ENCODE measurements at places on chromosomes 1 and 21.

DNA sequence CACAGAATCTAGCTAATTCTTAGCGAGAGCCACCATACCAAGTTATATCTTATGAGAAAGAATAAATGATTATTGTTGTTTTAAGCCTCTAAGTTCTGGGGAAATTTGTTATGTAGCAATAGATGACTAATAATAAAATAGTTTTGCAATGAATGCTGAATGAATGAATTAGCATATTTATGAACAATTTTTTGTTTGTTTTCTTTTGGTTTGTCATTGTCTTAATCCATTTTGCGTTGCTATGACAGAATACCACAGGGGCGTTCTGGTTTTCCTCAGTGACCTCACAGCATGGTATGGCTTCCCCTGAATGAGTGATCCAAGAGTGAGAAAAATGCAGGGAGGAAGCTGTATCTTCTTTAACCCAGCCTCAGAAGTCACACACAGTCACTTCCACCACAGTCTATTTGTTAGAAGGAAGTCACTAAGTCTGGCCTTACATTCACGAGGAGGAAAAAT lies 53.8 kb upstream of the HPDL start:
- peak; percentile 96 for DNase-seq

DNA sequence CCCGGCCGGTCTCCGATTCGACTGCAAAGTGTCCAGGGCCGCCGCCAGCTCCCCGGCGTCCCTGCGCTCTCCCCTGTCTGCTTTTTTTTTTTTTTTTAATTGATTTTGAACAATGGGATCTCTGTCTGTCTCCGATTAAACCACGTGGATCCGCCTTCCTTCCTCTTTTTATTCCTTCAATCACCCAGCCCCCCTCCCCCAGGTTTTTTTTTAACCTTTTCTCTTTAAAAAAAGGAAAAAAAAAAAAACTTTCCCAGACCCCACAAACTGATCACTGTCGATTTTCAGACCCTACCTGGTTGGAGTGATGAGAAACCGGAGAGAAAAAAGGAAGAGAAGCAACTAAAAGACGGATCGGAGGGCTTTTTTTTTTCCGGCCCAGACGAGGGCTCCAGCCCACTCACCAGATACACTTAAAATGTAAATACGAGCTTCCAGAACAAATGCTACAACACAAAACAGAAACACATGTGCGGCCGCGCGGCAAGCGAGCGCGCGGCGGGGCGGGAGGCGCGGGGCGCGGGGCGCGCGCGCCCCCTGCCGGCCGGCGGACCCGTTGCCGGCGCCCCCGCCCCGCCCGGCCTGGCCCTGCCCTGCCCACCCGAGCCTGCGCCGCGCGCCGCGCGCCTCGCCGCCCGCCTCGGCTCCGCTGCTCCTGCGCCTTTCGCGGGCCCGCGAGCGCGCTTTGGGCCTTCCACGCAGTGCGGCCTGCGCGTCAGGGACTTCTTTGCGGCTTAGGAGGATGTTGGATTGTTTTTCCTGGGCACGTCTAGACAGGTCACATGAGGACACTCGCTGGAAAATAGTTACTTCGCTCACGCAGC lies at the start of gene RCC2:
Gene RCC2 (minus strand): TSS at position 428 of the 824 bp plus-strand sequence. CDS start 1,163 bp downstream, outside the sequence.
- DNase-seq: peak; percentile 53

DNA sequence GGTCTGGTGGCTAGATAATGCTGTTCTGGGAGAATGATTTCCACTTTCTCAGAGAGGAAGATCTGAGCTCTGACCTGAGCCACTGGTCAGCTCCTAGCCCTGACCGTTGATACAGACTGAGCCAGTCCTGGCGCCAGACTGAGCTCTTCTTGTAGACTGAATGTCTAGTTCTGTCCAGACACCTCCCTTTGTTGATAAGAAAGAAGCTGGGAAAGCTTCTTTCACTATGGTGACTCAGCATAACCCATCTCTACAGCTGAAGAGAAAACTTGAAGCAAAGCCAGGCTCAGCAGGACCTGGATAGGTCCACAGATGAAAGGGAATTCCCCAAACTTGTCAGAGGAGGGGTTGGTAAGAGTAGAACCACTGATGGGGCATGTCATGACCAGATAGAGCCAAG lies 9.9 kb upstream of the TRABD2B start:
- peak; percentile 56 for DNase-seq

DNA sequence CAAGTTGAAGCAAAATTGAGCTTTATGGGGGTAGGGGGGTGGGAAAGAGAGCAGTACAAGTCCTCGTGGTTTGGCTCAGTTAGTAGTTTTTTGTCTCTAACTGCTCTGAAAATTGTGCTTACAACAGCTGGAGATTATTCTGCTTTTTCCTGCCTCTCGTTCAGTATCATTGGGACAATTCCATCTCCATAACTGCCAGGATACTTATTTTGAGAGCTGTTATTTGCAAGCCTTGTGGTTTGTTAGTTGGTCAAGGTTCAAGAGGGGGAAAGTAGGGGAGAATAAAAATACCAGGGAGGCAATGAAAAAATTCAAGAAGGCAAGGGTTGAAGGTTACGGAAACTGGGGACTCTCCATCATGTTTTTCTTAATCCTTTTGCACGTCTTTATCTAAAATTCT lies 811.8 kb upstream of the ADGRL2 start:
- no peak for DNase-seq

GRCh38 chr1:11147197-11147770 lies 41.9 kb upstream of the ANGPTL7 start:
- no peak for DNase-seq

GRCh38 chr1:247331172-247331524 lies 519 bp downstream of the ZNF496 start:
- DNase-seq: peak; percentile 66

DNA sequence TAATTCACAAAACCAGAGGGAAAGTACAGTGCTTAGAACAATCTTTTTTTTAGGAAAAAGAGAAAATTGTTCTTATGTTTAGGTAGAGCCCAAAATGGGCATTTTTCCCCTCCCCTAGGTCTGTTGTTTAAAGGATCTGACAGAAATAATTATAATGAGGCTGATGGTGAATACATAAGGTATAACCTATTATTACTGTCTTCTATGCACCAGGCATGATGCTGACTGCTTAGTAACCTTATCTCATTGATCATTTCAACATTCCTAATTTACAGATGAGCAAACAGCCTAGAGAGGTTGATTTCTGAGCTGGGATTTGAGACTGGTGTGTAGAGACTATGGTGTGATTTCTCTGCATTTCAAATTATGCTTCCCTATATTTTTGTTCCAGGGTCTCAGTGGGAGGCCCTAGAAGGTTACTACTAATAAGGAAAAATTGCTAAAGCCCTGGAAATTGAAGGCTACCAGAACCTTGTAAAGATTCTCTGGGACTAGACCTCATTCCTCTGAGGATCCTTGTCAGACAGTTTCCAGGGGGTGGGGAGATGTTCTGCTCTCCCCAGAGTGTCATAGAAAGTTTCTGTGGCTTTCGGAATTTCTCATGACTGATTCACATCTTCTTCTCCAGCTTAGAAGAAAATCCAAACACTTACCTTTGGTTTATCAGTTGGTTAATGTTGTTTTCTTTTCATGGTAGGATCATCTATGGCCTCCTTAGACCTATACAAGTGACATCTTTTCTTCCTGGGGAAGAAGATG lies 44.9 kb downstream of the ROR1 start:
- DNase-seq: no peak

DNA sequence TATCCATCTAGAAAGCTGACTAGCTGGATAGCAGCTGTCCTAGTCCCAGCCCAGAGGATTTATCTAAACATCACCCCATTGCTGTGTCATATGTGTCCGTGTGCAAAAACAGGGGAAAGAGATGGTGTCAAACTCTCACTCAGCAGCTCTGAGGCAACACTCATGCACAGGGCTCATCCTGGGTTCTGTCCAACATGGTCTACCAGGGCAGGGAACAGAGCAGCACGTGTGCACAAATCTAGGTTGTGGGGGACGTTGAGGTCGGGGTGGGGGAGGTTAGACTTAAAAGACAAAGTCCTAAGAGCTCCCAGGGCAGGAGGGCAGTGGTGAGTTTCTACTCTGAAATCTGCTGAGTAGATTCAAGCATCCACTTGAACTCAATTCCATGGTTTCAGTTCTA lies 16.2 kb downstream of the PI4KB start:
- no peak for DNase-seq

GRCh38 chr1:82032068-82032467 lies 231.3 kb downstream of the ADGRL2 start:
- DNase-seq: no peak

DNA sequence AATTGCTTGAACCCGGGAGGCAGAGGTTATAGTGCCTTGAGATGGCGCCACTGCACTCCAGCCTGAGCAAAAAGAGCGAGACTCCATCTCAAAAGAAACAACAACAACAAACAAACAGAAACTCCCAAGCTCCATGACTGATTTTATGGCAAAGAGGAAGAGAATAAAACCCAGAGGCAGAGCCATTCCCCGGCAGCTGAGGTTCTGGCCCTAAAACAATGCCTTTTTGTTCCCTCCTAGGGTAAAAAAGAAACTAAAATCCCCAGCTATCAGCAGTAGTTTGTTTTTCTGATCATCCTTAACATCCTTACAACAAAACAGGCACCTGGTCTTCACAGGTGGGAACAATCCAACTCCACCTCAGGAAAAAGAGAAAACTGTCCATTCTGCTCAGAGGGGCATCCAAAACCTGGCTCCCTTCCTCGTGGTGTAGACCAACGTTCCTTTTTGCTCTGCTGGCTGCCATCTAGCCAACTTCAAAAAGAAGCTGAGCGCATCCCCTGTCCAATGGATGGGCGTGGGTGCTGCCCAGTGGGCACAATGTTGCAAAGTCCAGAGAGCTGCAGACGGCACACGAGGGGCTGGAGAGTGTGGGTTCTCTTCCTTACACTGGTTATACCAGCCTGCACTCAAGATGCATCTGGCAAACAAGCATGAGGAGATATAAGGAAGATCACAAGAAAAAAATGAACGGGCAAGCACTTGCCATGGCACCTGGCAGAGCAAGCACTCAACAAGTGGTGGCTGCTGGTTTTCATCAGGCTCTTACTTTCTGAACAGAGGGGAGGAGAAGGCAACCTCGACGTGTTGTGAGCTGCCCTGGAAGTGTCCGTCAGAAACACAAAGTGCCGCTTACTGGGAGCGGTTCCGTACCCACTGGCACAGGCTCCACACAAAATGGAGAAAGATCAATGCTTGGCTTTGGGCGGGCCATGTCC lies 54.7 kb downstream of the SLC66A1 start:
- no peak for DNase-seq

GRCh38 chr1:161164901-161165610 lies 1.2 kb upstream of the PPOX start:
- no peak for DNase-seq
